ENCODE measurements at places on chromosomes 2 and 18. TPM values are rescaled to one million over a fixed set of nuclear protein-coding genes. Genes with fewer than 3 reads are reported as not detected.

KATNAL2 gene
- 1.2 TPM for polyA plus RNA-seq

ATP8B1 gene
- 12.9 TPM for polyA plus RNA-seq

GALNT3 gene
- polyA plus RNA-seq: 25.7 TPM

HOXD1 gene
- 0.43 TPM for polyA plus RNA-seq

LYPD1 gene
- 0.56 TPM for polyA plus RNA-seq

SLC9A4 gene
- 1.8 TPM for polyA plus RNA-seq

UGT1A4 gene
- 2.5 TPM for polyA plus RNA-seq

REG3G gene
- not detected for polyA plus RNA-seq

LDLRAD4 gene
- 0.79 TPM for polyA plus RNA-seq

FOSL2 gene
- polyA plus RNA-seq: 60.0 TPM

ZAP70 gene
- 5.0 TPM for polyA plus RNA-seq

WNT6 gene
- 0.31 TPM for polyA plus RNA-seq

CRYGC gene
- not detected for polyA plus RNA-seq

TCF4 gene
- polyA plus RNA-seq: 4.8 TPM

CASP10 gene
- 5.2 TPM for polyA plus RNA-seq

SETBP1 gene
- 1.6 TPM for polyA plus RNA-seq

CD207 gene
- polyA plus RNA-seq: 0.94 TPM

SLC9A2 gene
- 0.12 TPM for polyA plus RNA-seq

MALL gene
- 235 TPM for polyA plus RNA-seq

ITPRID2 gene
- polyA plus RNA-seq: 11.9 TPM

REG3A gene
- 1.5 TPM for polyA plus RNA-seq

KCNG2 gene
- 0.04 TPM for polyA plus RNA-seq

HYCC2 gene
- 8.4 TPM for polyA plus RNA-seq

NT5C1B gene
- polyA plus RNA-seq: not detected

CNDP1 gene
- not detected for polyA plus RNA-seq

GYPC gene
- polyA plus RNA-seq: 23.7 TPM

Data from esophagus (tissue), 2 donors.